Nephron progenitor cell (in vitro differentiated cells): ENCODE measurements at places on chromosomes 3 and 15.
A peak's percentile ranks its signal among the peaks of the same experiment; 100 is the strongest.

GRCh38 chr3:49006408-49007067 lies 653 bp upstream of the WDR6 start:
- no peak for DNase-seq

GRCh38 chr3:150101016-150101415 lies 130.3 kb upstream of the PFN2 start:
- no peak for DNase-seq

GRCh38 chr15:28019594-28020309 lies 79.4 kb downstream of the OCA2 start:
- peak; percentile 36 for DNase-seq

- no peak for DNase-seq
Observed at GRCh38 chr15:29785642-29786041, 36.6 kb downstream of the TJP1 start.

GRCh38 chr15:37038716-37039106 lies 61.6 kb downstream of the MEIS2 start:
- DNase-seq, result no peak

DNA sequence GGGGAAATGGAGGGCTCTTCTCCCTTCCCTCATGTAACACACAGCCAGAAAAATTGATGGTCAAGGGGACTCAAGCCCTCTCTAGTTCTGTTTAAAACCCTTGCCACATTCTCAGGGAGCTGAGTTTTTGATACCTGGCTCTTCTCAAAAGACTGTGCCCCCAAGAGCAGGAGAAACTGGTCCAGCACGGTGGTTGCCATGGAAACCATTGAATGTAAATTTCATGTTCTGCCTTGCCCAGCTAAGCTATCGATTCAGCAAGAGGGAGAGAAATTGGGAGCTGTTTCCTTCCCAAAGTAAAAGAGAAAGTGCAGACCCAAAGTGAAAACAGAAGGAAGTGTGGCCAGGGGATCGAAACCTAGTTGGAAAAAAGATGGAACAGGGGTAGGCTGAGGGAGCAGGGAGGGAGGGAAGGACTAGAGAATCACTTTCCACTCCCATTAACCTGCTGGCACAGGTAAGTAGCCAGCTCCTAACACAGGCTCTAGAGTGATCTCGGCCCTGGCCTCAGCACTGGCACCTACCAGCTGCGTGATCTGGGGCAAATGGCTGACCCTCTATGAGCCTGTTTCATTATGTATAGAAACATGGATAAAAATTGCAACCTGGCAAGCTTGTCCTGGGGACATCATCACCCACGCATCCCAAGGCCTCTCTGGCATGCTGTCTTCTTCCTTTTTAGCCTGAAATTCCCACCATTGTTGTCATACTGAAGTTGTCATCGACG lies 140.9 kb downstream of the TPRA1 start:
- DNase-seq, result no peak

DNA sequence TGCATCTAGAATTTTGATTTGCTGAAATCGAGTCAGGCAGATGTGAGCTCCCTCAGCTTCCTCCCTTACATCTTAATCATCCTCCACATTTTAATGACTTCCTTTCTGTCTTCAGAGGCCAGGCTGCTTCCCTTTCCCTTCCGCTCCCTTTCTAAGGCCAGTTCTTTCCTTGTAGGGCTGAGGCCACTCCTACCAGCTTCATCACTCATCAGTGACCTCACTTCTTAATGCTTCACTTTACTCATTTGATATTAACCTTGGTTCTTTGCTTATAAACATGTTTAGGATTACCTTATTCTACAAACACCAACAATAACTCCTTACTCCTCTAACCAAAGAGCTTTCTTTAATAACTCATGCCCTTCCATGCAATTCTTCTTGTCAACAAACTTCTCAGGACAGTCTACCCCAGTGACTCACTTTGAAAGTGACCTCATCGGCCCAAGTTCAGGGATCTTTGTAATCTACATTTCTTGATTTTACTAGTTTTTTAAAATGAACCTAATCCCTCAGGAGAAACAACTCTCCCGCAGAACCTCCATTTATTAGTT lies 23.9 kb downstream of the ILDR1 start:
- DNase-seq, result no peak

- no peak for DNase-seq
Observed at GRCh38 chr3:171835116-171835515, 8.0 kb upstream of the TMEM212 start.

DNA sequence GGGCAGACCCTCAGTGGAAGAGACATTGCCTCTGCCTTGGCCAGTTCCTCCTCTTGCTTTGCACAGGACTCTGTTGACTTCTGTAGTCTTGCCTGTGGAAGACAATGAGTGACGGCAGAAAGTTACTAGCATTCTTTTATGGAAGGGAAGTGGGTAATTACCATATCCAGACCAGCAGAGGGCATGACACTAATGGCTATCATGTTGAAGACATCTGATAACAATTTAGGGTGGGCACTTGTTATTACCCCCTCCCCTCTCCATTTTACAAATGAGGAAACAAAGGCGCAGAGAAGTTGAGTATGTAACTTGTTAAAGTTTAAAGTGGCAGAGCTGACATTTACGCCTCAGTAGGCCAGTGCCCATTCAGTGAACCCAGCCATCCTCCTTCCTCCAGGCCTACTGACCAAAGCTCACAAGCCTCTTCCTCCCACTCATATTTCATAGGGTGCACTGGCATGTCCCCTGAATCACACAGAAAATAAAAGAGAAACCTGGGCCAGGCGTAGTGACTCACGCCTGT lies 48.2 kb upstream of the FMN1 start:
- no peak for DNase-seq

- no peak for DNase-seq
Observed at GRCh38 chr3:147216143-147216673, 190.1 kb downstream of the ZIC4 start.

- no peak for DNase-seq
Observed at GRCh38 chr3:18215639-18216038, 209.5 kb downstream of the SATB1 start.

DNA sequence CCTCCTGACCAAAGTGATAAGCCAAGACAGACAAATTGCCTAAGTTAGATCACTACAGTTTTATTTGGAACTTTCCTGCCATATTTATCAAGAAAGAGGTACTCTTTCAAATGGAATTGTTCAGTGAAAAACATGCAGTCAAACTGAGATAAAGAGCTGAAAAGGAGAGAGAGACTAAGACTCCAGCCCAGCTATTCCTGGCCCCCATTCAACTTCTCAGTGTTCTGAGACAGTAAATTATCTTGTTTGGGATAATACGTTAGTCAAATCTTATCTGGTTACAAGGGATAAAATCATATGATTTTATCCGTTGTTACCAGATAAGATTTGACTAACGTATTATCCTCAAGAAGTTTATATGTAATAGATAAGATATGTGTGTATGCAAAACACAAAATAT lies 67.6 kb upstream of the CMC1 start:
- DNase-seq, result no peak

- no peak for DNase-seq
Observed at GRCh38 chr3:150830094-150830681, 67.2 kb upstream of the SIAH2 start.

- DNase-seq, result no peak
Observed at GRCh38 chr3:71896751-71897150, 111.8 kb upstream of the PROK2 start.

- no peak for DNase-seq
Observed at GRCh38 chr3:122310361-122310760, 14.7 kb upstream of the CSTA start.

DNA sequence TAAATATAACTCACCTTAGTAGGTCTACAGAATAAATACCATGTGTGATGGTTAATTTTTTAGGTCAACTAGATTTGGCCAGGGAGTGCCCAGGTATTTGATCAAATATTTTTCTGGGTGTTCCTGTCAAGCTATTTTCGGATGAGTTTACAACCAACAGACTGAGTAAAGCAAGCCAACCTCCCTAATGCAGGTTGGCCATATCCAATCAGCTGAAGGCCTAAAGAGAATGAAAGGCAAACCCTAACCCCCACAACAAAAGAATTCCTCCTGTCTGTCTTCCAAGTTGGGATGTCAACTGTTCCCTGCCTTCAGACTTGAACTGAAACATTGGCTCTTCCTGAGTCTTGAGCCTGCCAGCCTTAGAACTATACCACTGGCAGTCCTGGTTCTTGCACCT lies 28.6 kb downstream of the TASOR start:
- no peak for DNase-seq

DNA sequence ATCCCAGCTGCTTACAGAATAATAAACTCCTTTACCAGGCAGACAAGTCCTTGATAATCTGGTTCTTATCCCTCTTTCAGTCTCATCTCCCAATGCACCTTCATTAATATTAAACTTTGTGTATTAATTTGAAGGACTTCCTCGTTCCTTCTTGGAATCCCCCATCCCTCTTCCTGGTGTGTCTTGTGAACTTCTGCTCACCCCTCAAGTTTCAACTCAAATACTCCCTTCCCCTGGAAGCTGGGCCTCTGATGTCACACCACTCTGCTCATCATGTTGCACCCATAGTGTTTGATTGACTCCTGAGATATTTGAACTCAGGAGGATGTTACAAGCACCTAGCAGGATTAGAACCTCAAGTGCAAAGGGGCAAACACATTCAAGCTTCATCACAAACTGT lies 3.3 kb upstream of the STT3B start:
- DNase-seq, result no peak

- DNase-seq, result no peak
Observed at GRCh38 chr15:65249641-65250040, 37.0 kb downstream of the PARP16 start.

DNA sequence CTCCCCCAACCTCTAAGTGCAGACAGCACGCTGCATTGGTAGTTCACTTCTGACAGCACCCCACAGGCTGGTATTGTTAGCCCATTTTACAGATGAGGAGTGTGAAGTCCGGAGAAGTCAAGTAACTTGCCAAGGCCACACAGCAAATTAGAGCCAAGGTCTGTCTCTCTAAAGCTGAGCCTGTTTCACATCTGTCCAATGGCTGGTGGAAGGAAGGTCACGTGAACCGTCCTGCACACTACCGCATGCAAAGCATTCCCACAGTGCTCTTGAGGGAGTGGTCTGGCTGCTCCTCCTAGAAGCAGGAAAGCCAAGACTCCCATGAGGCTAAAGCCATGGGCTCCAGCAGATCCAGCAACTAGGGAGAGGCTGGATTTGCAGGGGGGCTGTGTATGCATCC lies 50.0 kb downstream of the MGLL start:
- no peak for DNase-seq

GRCh38 chr3:187737006-187737367 lies 8.3 kb downstream of the BCL6 start:
- DNase-seq, result no peak

GRCh38 chr15:58019503-58020376 lies 45.8 kb downstream of the ALDH1A2 start:
- no peak for DNase-seq

DNA sequence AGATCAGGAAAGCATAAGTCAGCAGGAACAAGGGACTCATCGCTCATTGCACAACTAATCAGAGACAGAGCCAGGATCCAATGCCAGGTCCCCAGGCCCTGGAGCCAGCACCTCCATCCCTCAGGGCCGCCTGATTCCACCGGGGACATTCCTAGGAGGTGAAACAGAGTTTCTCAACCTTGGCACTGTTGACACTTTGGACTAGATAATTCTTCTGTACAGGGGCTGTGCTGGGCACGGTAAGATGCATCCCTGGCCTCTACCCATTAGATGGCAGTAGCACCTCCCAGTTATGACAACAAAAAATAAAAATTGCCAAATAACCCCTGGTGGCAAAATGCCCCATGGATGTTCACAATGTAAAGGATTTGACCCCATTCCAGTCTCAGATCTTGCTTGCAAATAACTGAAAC lies 127.7 kb downstream of the MTHFS start:
- no peak for DNase-seq

- DNase-seq, result no peak
Observed at GRCh38 chr15:74613089-74613952, 2.3 kb upstream of the CLK3 start.

- DNase-seq, result no peak
Observed at GRCh38 chr3:65535260-65535659, 503.5 kb downstream of the MAGI1 start.

GRCh38 chr15:90557186-90558084 lies 27.7 kb downstream of the CRTC3 start:
- no peak for DNase-seq

DNA sequence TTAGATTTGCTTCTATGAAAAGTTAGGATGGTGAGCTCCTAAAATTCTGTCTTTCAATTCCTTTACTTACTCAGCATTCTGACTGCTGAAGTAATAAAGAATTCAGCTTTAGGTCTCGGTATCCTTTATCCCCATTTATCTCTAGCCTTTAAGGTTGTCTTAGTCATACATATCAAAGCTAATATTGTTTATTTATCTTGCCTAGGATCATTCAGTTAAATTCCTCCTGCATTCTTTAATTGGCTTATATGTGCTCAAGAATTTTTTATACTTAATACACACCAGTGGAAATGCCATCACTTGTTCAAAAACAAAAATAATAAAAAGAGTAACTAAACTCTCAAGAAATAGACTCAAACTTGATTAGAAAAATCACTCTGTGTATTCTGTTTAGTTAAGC lies 507.0 kb downstream of the ZPLD1 start:
- no peak for DNase-seq

GRCh38 chr3:1275495-1275894 lies 182.7 kb downstream of the CNTN6 start:
- peak; percentile 14 for DNase-seq

DNA sequence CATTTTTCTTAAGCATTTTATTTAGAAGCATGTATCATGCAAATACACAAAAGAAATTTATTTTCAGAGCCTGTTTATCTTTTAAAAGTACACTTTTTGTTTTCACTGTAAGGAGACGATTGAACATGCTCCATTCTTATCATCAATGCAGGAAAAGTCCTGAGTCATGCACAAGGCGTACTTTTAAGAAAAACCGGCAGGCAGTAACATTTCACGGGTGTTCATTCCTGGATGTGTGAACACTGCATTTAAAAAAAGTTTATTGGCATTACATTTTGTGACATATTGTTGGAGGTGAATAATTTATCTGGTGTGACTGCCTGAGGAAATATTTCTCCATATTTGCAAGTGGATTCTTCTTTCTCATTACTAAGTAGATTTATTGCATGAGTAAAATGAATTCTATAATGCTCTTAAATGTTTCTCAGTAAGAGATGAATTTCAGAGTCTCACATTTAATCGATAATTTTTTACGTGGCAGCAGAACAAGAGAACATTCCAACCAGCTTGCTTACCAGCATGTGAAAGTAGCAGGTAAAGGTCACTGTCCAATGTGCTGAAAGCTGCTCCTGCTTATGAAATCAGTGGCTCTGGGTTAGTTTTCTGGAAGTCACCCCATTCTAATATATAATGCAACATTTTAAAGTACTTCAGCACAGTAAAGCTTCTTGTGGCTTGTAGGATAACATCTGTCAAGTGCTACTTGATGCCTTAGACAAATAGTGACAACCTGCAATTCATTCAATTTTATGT lies 87.0 kb downstream of the SV2B start:
- peak; percentile 58 for DNase-seq

- peak; percentile 93 for DNase-seq
Observed at GRCh38 chr15:26771578-26772153, 1.2 kb downstream of the GABRB3 start.
